ENCODE measurements at places on chromosomes 1 and 21.
A peak's percentile ranks its signal among the peaks of the same experiment; 100 is the strongest.

GRCh38 chr21:35227786-35228185 lies 178.7 kb upstream of the RUNX1 start:
- DNase-seq: no peak

DNA sequence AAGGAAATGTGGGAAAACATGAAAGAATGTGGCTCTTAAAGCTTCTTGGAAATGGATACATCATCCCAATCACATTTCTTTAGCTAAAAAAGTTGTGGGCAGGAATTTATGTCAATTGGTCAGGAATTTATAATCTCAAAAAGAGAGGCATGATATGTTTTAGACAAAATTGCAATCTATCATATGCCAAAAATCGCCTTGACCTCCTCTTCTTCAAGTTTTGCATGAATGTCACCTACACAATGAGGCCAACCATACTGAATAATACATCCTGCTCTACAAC lies 42.4 kb downstream of the ATP6V1G3 start:
- DNase-seq: no peak

DNA sequence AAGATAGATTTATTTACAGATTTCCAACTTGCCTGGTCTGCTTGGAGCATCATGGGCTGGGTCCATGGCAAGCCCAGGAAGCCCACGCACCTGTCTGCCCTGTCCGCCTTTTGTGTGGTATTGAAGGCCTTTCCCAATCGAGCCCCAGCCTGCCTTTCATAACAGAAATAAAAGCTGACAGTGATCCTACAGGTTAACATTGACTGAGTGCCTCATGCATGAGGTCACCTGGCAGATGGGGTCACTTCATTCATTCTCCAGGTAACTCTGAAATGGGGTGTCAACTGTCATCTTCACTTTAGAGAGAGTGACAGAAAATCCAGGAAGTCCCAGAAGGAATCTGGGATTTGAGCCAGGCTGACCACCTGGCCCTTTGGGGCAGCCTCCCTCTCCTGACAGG lies 36.3 kb upstream of the CASZ1 start:
- DNase-seq: no peak

DNA sequence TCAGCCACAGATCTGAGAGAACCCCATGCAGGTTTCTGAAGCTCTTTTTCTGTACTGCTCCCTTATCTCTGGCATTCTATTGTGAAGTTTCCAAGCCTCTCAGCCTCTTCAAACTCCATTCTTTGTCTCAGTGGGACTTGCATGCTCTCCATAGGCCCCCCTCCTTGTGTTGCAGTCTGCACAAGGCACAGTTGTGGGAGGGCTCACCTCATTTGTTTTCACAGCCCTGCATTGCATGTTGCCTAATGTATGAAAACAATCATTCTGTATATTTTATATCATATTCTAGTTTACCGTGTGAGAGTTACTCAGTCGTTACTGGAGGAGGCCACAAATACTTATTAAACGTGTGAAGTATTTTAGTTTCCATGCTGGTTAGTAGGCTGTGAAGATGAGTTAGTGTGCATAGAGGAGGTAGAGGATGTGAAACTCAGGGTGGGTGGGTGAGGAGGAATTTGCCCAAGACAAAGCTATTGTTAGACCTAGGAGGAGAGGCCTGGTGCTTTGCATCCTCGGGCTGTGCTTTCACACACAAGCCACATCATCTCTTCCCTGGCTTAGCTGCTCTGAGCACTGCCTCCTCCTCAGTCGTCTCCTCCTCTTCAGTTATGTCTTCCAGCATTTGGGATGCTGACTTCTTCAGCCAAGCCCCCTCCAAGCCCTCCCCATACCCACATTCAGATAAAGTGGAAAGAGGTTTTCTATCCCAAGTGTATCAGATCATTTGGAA lies 7.8 kb upstream of the CHI3L2 start:
- DNase-seq: no peak

- peak; percentile 81 for DNase-seq
These were observed 10.7 kb downstream of the FAM229A start for GRCh38 chr1:32351399-32352238.

- DNase-seq: no peak
These were observed 61.2 kb upstream of the CASZ1 start for GRCh38 chr1:10857687-10858086.

GRCh38 chr1:207499573-207499972 lies 3.6 kb downstream of the CR1 start:
- peak; percentile 44 for DNase-seq

GRCh38 chr1:73998348-73998959 lies 199.5 kb downstream of the LRRIQ3 start:
- DNase-seq: no peak

- no peak for DNase-seq
These were observed 841.8 kb upstream of the ADGRL4 start for GRCh38 chr1:79848316-79848715.

DNA sequence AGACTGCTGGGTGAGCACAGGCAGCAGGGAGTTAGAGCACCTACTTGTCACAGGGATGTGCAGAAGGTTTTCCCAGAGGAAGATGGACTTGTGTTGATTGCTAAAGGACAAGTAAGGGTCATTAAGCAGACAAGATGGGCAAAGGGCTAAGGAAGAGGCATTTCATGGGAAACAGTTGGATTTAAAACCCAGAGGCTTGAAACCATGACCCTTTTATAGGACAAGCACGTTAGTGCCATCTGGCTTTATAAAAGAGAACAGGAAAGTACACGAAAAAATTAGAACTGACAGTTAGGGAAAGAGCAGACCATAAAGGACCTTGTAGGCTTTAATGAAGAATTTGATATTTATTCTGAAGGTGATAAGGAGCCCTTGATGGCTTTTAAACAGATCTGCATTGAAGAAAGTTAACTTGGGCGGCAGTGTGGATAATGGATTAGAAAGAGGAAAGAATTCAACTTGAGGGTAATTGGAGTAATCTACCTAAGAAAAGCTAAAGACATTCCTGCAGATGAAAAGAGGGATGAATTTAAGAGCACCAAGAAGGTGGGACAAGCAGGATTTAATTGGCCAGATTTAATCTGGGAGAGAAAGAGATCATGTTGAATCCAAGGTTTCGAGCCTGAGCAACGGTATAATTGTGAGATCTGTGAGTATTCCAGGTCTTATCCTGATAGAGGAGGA lies 68.6 kb downstream of the ZC3H11B start:
- no peak for DNase-seq

DNA sequence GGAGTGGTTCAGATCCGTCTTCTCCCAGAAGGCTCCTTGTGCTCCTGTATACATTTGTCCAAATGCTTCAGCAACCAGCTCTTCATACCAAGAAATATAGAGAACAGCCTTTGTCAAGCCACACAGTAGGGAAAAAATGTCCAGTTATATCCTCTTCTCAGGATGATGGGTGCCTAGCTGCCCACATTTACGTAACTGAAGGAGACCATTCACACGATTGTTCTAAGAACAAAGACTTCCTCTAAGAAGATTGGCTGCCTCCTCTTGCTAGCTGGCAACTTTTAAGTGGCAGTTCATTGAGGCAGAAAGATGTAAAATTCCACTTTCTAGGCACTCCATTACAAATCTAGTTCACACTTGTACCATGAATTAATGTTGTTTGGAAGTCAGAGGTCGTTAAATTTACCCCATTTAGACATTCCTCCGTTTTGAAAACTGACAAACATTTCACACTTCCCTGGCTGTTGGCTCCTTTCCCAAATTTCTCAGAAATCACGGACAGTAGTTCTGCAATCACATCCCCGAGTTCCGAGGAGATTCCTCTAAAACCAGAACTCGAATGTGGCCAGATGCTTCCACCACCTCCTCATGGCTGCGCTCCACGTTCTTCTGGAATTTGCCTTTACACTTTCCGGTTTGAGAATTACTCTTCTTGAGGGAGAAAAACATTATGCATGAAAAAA lies 45.6 kb upstream of the CSF1 start:
- no peak for DNase-seq

DNA sequence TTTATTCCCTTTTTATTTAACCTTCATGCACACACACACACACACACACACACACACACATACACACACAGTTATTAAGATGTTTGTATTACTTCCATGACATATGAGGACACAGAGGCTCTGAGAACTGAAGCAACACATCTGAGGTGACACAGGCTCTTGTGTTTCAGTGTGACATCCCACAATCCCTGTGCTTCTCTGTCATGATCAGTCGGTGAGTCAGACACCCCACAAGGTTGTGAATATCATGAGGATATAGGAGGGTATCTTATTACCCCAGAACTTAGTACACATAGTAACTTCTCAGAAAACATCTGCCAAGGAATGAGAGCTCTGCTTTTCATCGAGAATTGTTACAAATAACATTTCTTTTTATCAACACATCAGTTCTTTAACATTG lies 459.3 kb downstream of the PLPP3 start:
- no peak for DNase-seq

DNA sequence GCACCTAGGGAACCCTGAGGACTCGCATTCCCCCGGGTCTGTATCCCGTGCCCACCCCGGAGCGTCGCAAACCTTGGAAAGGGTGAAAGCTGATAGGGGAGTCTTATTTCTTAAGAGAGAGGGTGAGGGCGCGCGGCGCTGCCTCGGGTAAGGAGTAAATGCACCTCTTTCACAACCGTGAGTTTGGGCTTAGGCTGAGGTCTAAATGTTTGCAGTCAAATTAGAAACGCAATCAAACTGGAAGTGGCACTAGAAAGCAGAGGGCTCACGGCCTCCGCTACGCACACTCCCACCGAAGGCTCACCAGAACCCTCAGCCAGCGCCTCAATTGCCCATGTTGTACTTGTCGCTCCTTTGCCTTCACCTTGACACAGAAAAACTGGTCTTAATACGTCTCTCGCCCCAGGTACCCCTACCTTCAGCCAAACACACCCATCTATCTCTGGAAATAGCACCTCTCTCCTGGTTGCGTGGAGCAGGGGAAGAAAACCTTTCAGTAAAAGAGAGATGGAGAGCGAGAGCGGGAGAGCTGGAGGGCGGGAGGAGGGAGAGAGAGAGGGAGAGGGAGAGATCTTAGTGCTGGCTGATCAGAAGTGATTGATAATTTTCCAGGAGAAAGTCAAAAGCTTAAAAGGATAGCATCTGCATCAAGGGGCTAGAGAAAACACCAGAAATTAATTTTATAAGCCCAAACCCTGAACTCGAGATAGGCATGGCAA lies 1.7 kb upstream of the HLX start:
- no peak for DNase-seq

DNA sequence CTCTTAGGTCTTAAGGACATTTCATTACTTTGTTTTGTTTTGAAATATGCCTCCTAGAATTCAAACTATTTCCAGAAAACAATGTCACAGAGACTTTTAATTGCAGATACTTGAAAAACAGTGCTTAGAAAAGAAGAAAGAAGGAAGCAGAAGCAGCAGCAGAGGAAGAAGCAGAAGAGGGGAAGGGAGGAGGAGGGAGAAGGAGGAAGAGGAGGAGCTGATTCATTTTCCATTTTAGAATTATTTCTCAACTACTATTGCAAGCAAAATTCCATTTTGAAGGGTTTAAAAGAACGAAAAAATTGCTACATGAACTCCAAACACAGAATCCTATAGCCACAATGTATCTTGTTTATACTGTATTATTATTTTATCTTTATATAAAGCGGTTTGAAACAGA lies 13.9 kb downstream of the RC3H1 start:
- no peak for DNase-seq

DNA sequence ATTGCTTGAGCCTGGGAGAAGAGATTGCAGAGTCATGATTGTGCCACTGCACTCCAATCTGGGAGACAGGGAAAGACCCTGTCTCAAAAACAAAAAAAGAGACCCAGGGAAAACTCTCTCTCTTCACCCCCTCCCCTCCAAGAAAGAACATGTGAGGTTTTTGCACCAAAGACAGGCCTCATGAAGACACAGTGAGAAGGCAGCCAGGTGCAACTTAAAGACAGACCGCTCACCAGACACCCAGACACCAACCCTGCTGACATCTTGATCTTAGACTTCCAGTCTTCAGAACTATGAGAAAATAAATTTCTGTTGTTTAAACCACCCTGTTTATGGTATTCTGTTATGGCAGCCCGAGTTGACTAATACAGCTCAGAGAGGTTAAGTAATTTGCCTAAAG lies 13.3 kb upstream of the LRRC8D start:
- DNase-seq: no peak

GRCh38 chr1:9201401-9202239 lies 33.0 kb upstream of the H6PD start:
- DNase-seq: no peak

DNA sequence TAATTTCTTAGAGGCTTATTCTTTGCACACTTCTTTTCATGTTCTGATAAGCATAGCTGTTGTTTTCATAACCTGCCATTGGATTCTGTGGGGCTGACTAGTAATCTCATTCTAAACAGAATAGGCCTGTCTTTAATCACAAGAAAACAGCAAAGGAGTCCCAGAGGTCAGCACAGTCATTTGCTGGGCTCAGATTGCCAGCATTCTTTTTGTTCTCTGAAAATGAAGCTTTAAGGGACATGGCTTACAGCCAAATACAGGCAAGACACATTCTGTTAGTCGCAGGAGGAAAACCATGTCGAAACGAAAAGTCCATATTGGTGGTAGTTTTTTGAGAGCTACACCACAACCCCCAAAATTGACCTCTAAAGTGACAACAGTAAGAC lies 75.0 kb downstream of the MRPS6 start:
- no peak for DNase-seq
